ENCODE measurements at places on chromosomes 16 and 17.

- DNase-seq: peak; percentile 4
These were observed 70.4 kb downstream of the MMD start for GRCh38 chr17:55351226-55351625.

- DNase-seq: peak; percentile 36
These were observed 21.1 kb downstream of the PIPOX start for GRCh38 chr17:29063992-29064391.

GRCh38 chr17:40909755-40910154, 24.7 kb upstream of the KRT20 start:
- no peak for DNase-seq

- DNase-seq: no peak
These were observed 15.0 kb downstream of the CPNE2 start for GRCh38 chr16:57107321-57107922.

DNA sequence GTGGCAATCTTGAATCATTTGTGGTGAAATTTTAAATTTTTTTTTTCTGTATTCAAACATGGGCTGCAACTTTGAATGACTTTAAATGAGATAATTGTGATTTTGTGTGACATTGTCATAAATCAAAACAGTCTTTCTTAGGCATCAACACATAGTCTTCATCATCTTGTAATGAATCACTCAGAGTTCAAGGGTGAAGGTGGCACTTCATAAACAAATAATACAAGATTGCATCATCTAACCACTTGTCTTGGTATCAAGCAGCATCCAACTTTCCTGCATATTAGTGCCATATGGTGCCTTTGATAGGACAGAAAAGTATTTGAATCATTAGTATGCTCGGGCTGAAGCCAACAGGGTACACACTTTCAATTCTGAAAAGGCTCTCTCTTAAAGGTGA, 392.4 kb upstream of the GOT2 start:
- no peak for DNase-seq

DNA sequence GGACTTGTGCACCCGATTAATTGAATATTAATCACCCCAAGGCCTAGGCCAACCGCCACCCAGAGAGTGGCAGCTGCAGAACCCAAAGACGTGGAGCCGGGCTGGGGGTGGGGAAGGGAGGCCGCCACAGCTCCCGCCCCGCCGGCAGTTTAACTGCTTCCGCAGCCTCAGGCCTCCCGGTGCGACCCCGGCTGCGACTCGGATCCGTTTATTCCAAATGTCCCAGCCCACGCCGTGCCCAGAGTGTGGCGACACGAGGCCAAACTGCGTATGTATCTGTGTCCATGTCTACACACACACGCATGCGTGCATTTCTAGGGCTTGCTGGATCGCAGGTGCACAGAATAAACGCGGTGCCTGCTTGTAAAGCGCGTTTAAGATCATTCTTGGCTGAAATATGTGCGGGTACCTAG, 802 bp upstream of the TOB1 start:
- peak; percentile 70 for DNase-seq

DNA sequence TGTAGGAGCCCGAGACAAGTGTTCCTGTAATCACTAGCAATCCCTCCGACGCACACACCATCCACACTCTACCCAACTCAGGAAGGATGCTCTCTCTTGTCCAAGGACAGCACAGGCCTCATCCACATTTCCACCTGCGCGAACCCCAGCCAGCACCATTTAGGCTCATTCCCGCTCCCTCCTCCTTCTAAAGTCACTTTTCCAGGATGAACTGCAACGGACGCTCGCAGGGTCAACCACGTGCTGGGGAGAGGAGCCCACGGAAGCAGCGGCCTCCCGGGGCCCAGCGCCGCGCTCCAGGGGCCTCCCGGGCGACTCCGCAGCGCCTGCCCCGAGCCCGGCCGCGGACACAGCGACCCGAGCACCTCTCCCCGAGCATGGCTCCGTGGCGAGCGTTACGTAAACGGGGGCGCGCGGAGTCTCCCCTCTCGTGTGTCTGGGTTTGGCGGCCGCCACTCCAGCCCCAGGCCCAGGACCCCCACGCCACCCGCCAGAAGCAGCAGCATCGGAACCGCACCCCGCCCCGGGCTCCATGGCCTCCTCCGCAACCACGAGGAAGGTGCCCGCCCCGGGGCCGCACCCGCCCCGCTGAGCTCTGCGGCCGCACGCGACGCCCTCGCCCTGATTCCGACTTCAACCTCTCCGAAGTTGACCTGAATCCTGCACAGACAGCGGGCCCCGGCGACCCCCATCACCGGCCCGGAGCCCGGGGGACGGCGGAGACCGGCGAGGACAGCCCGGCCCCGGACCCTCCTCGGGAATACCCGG, 668 bp downstream of the USP36 start:
- DNase-seq: peak; percentile 31

DNA sequence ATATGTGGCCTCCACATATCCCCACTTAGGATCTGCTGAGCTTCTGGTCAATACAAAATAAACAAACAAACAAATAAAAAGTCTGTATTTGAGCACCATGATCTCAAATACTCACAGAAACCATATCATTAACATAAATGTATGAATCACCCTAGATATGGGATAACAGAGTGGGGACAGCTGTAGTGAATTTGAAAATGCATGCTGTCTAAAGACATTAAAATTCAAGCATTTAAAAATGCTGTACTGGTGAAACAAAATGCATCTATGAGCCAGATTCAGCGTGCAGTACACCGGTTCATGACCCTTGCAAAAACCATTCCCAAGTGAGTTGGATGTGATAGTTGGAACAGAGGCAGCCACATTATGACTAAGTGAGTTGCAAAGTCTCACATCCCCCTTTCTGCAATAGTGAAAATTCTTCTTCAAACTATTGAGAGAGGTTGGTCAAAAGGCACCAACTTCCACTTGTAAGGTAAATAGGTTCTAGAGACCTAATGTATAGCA, 12.3 kb downstream of the GRIN2A start:
- no peak for DNase-seq

- no peak for DNase-seq
These were observed 127.3 kb downstream of the MGAT5B start for GRCh38 chr17:76995387-76996105.

- no peak for DNase-seq
These were observed 67.6 kb upstream of the SREBF1 start for GRCh38 chr17:17904166-17905035.

DNA sequence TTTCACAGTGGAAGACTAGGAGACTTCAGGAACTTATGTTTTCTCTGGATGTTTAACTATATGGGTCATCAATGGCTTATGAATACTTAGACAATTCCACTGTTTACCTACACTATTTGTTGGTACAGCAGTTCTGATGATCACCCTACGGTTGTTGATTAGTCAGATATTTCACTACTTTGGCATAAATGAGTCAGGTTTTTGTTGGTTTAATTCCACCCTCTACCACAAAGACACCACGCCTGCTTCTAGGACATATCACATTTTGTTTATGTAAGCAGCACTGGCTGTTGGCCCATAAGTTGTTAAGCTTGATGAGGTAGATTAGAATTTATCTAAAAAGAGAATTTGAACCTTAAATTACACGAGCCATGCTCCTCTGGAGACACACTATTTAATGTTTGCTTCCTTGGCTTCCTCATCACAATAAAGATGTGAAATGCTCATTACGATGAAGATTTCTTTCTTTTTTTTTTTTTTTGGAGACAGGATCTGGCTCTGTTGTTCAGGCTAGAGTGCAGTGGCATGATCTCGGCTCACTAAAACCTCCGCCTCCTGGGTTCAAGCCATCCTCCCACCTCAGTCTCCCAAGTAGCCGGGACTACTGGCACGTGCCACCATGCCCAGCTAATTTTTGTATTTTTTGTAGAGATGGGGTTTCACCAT, 4.3 kb downstream of the GDE1 start:
- DNase-seq: no peak

DNA sequence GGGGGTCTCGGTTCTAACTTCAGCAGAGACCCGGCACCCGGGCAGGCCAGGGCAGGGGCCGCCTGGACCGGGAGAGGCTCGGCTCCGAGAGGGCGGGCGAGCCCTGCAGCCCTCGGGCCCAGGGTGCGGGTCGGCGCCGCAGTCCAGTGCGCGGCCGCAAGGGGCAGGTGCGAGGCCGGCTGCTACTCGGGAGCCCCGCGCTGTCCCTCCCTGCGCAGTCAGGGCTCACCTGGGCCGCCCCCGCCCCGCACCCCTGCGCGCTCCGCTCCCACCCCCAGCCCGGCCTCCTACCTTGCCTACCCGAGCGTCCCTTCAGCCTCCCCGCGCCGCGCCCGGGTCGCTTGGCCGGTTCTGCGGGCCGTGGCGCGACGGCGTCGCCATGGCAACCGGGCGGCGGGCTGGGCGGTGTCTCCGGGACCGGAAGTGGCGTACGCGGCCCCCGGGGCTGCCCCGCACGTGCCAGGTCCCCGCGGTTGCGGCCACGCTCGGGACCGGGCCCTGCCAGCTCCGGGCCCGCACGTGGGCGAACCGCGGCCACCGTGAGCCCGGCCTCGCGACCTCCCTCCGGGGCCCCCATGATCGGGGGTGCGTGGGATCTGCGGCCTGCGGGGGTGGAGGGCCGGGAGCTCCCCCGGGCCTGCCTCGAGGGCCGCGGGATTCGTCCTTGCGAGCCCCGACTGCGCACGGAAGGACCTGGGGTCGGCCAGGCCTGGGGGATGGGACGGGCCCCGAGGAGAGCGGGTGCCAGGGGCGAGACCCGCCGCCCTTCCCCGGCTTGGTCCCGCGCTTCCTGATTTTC, at the start of gene CYB561:
Gene CYB561 (minus strand): TSS at position 353 of the 799 bp plus-strand sequence. CDS start 8,759 bp downstream, outside the sequence.
- DNase-seq: peak; percentile 24

- no peak for DNase-seq
These were observed 7.8 kb downstream of the NUDT16L1 start for GRCh38 chr16:4700997-4701743.

Measured in AML-193 (cell line).